ENCODE measurements at places on chromosomes 7 and 10.

DNA sequence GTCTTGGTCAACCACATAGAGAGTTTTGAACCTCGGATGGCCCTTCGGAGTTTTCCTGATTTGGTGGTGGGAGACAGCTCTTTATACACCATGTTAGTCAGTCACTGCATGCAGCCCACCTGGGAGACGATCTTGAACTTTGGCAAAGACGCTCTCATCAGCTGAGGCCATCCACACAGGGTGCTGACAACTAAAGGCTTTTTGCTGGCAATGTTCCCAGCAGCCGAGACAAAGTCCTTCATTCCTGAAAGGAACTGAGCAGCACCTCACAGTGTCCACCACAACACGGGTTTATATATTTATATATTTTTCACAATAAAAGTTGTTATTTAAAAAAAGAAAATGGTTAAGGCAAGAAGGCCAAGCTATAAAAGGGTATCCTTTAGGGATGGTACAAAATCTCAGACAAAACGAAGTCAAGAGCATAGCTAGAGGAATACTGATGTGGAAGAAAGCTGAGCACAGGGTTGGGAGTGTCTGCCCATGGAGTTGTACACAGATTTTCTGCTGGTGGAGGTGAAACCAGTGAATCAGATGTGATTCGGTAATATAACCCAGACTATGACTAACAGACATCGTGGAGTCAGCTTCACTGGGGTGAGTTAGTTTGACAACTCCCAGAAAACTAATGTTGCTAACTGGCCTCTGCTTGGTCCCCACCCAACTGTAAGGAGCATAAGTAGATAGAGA, 27.4 kb upstream of the CAPZA2 start:
- no peak for DNase-seq

DNA sequence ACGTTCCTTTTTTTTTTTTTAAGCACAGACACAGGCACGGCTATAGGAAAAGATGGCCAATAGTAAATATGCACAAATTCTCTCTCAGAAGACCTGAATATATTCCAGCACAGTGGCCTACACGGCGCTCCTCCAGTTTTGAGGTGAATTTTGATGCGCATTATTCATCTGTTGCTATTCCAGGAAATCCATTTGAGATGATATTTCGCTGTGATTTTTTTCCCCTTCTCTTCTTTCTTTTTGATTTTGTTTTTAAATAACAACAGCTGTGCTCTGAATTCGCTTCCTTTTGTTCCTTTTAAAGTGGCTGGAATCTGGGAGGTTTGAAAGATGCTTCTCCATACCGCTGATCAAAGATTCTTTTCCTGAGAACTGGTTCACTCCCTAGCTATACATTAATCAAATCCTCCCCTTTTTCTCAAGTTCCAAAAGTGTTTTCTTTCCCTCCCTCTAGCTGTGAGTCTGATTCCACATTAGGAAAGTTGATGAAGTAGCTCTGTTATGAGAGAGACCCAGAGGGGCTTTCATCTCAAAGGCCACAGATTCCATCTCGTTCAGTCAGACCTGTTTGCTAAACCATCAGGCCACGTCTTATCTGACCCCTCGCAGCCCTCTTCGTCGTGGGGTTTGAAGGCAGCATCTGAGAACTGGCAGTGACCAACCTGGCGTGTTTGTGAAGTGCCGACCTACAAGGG, 602.7 kb upstream of the NRP1 start:
- DNase-seq, result no peak

DNA sequence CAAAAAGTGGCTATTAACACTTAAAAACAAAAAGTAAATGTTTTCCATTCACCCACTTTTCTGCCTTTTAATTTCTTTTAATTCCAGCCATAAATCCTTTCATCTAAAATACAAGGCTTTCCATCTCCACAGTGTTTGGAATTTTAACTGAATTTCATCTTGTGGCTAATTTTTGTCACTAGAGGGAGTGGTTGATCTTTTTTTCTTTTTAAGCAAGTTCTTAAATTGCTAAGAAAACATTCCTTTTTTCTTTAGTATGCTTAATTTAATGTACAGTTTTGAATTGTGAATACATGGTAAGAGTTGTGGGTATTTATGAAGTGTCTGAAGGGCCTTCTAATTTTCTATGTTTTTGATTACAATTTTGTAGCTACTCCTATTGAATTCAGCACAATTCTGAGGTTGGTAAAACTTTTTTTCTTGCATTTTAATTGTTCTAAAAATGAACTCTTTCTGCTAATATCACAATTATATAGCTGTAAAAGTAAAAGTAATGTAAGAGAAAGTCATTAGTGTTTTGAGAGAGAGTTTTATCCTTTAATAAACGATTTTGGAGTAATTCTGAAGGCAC, 54.9 kb upstream of the ANK3 start:
- DNase-seq, result no peak

DNA sequence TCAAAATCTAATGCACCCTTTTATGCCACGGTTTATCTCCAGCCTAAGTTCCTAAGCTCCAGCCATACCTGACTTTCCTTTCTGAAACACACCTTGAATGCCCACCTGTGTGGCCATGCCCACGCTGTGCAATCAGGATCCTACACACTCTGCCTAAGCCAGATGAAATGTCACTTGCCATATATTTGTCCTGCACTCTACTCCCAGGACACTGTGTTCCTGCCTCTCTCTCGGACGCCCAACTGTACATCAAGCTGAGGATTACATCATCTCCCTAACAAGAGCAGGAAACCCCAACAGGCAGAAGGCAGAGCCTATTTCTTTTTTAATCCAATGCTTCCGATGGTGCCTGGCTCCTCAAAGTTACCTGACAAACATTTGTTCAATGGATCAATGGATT, 214.6 kb downstream of the SFMBT2 start:
- DNase-seq, result no peak

DNA sequence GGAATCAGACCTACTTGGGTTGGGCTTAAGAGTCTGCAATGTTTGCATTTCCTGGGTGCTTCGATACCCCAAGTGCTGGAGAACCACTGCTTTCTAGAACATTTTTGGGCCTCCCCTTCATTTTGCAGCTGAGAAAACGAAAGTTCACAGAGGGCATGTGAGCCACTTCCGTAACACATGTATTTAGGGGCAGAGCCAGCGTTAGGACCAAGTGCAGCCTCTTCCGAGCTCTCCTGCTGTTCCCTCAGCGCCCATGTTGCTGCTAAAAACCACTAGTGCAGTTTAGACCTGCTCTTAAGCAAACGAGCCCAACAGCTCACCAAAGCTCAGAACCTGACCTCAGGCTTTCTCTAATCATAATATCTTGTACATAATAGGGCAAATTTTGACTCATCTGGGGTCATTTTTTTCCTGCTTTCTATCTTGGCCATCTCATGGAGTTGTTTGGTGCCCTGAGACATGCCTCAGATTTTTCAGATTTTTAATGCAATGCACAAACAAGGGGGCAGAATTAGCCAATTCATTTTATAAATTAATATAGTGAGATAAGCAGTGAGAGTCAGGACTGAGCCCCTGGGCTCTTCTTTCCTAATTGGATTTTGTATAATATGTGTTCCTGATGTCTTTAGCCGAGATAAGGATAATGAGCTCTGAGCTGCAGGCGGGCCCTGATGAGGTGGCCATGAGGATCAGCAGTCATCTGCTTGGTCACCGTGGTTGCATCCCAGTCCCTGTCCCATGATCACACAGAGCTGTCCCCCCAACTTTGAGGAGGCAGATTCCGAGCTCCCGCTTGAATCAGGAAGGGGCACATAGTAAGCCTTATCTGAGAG, 12.9 kb downstream of the BAG3 start:
- DNase-seq, result no peak

- no peak for DNase-seq
These were observed 27.4 kb downstream of the CCDC3 start for GRCh38 chr10:12974078-12974477.

DNA sequence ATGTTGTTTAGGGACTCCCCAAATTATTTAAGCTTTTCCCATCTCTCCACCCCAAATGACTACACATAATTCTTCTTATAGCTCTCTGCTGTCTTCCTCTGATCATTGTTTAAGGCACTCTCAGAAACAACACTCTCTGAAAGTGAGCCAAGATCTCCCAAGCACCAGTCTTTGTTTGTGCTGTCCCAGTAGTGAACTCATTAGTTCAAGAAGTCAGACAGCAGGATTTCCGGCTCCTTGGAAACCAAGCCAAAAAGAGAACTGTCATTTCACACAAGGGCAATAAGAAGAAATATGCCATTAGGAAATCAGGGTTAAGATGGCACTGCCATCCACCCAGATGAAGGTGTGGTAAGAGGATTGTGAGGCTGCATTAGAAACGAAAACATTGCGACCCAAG, 83.1 kb downstream of the FZD1 start:
- no peak for DNase-seq

DNA sequence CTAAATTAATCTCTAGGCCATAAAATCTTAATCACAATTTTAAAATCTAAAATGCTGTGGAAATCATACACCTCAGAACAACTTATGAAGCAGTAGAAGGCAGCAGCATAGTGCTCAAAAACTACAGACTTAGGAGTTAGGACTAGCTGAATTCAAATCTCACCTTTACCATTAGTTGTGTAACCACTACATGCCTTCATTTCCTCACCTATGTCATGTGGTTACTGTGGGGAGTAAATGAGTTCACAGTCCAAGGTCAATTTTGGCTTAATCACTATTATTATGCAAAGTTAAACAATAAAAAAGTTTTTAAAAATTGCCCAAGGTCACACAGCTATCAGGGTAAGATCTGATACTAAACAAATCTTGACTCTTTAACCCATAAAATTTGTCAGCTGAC, 37.0 kb downstream of the SNX13 start:
- DNase-seq, result no peak

DNA sequence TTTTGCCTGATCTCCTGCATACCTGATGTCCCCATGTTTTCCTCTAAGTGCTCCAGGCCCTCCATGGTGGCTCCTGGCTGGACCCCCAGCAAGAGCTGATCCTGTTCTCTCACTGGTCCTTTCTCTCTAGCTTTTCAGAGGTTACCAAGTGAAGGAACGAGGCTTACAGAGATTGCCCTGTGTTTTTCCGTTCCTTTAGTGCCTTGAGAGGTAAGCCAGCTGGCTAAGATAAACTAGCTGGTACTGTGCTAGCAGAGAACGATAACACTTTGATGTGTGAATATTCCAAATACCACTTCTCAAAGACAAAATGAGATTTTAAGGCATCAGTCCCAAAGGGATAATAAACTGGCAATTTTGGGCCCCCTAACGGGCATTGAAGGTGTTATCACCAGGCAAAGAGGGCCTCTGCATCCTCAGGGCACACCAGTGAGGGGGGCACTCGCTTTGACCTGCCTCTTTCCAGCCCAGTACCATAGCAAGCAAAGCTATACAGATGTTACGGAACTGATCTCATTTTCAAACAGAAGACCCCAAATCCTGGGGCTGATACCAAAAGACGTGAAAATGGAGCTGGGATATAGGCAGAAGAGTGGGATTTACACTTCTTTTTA, 8.4 kb upstream of the CCNY start:
- DNase-seq, result no peak

DNA sequence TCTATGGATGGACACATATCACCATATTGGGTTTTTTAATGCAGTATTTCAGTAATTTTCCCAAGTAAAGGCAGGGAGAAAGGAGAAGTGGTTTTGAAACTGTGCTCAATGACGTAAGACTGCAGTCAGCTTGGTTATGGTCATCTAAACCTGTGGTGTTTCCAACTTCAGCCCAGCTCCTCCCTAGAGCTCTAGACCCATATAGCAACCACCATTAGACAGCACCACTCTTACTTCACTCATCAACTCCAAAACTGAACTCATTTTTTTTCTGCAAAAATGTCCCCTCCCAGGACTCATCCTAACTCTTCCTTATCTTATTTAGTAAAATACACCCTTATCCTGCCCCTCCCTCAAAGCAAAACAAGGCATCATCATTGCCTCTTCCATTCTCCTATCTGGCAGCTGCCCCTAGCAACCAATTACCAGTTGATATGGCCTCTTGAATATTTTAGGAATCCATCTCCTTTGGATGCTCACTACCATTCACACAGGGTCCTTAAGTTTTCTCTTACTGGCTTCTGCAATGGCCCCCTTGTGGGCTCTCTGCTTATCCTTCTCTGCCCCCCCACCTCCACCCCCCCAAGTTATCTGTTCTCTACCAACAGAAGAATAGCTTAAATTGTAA, 1.5 kb upstream of the RALA start:
- DNase-seq, result no peak

DNA sequence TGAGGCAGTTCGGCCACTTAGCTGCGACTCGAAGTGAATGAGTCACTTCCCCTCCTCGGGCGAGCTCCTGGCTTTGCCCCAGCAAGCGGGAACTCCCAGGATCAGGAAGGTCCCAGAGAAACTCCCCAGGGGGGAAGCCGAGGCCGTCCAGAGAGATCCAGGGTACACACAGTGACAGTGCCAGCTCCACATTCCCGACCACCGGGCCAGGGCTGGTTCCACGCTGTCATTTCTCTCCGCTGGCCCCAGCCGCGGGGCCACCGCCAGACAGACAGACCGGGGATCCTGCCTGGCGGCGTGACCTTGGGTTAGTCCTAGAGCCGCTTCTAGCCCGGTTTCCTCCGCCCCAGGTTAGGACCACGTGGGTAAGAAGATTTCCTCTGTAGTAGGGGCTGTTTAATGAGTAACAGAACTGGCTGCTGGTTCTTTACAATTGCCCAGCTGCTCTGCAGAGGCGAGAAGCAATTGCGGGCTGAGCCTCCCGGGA, 463 bp upstream of the UPP1 start:
- no peak for DNase-seq

DNA sequence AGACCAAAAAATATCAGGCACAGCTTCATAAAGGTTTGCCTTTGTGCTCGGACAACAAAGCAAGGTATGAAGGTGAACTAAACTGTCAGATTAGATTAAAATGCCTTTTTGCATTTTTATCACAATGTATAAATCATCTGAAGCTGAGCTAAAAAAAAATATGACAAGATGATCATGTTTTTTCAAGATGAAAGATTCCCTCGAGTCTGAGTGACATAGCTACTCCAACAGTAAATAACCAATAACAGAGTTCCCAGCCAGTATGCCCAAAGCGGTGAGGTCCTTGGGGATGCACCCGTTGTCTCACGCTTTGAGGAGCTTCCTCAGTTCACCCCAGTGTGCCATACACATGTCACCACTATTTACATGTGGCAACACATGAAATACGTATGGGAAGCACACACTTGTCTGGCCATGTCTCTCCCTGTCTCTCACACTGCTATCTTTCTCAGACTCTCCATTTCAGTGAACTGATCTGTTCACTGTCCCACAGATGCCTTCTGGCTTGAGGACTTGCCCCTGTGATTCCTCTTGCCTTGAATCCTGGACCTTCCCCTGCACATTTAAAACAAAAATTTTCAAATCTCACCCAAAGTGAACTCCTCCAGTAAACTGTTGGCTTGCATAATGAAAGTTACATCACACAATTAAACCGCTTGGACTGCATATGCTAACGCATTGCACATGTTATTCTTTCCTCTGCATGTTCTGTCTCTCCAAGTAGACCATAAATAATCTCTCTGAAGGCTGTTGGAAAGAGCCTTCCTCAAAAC, 2.6 kb upstream of the PIK3CG start:
- no peak for DNase-seq
